Mesendoderm (in vitro differentiated cells): ENCODE measurements at places on chromosomes 2 and 18.

DNA sequence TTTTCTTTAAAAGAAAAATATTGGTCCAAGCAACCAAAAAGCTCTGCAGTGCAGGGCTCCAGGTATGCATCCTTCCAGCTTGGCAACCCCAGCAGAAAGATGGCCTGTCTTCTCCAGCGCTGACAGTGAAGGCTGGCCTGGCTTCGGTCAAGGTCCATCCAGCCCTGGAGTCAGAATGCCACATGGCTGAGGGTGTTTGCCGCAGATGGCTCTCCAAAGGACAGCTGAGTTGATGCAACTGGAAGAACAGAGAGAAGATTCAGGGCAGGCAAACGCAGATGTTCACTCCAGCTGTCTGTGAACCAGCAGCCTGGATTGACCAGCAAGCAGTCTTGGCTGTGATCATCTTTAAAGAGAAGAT is 51.4 kb downstream of the MARCO start:
- no peak overlapping the region for H3K4me3 ChIP-seq
- H3K27ac ChIP-seq, result no peak overlapping the region
- no peak for DNase-seq
- no peaks in the 10 kb centered on the region for H3K4me1 ChIP-seq

DNA sequence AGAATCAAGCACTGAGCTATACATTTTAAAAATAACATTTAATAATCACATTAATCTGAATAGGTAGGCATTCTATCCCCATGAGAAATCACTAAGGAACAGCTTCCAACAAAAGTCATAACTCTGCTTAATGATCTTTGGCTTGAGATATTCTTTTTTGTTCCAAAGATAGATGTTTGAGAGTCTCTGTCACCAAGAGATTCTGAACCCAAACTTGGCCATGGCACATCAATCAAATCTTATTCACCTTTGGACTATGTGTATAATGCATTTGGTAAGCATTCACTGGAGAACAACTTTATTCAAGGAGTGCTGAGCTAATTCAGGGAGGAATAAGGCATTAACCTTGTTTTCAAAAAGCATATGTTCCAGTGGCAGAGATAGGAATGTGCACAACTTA is 743.3 kb downstream of the SLC4A3 start:
- no peak overlapping the region for H3K4me3 ChIP-seq
- H3K36me3 ChIP-seq, result no peaks in the 10 kb centered on the region
- H3K4me1 ChIP-seq, result no peaks in the 10 kb centered on the region
- no peaks in the 10 kb centered on the region for H3K27me3 ChIP-seq

- H3K36me3 ChIP-seq, result no peaks in the 10 kb centered on the region
- no peaks in the 10 kb centered on the region for H3K27me3 ChIP-seq
- no peak for DNase-seq
- no peaks in the 10 kb centered on the region for H3K4me1 ChIP-seq
- no peak overlapping the region for H3K27ac ChIP-seq
- no peak overlapping the region for H3K4me3 ChIP-seq
Measured at GRCh38 chr2:195824478-195824877, 167.5 kb downstream of the SLC39A10 start.

DNA sequence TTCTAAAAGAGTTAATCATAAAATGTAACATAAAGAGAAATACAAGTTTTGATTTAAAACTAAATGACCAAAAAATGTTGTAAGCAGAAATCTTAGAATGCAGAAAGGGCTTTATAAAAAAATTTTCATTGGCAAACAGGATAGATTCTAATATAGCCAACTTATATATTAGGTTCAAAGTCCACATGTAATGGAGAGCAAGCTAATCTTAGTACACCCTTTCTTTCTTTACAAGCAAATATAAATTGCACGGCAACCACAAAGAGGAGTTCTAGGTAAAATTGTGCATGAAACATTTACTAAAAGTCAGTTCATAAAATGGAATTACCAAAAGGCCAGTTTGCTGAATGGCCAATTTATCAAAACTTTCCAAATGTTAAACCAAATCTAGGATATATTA is 130.6 kb downstream of the NOL4 start:
- DNase-seq, result no peak
- no peak overlapping the region for H3K27ac ChIP-seq
- no peak overlapping the region for H3K4me3 ChIP-seq
- H3K27me3 ChIP-seq, result no peaks in the 10 kb centered on the region

GRCh38 chr2:3108105-3108504 is 269.5 kb downstream of the EIPR1 start:
- H3K36me3 ChIP-seq, result no peaks in the 10 kb centered on the region
- no peak for DNase-seq
- H3K4me3 ChIP-seq, result no peak overlapping the region
- H3K4me1 ChIP-seq, result peaks cover 2% of the 10 kb centered on the region
- no peaks in the 10 kb centered on the region for H3K27me3 ChIP-seq

DNA sequence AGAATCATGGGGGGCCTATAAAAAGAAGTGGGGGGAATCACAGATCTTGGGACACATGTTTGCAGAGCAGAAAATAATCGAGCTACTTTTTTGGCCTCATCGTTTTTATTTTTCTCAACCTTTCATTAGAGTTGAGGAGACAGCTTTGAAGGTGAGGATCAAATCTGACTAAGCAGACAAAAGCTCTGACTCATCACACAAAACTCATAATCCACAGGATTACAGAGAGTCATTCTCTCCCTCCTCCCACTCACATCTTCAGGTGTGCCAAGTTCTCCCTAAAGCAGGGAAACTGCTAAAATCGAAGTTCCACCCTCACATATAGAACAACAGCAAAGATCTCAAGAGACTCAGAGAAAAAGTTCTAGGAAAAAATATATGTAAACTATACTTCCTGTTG is 15.6 kb downstream of the BAZ2B start:
- H3K27ac ChIP-seq, result no peak overlapping the region
- no peaks in the 10 kb centered on the region for H3K4me1 ChIP-seq
- H3K27me3 ChIP-seq, result no peaks in the 10 kb centered on the region
- no peak overlapping the region for H3K4me3 ChIP-seq

DNA sequence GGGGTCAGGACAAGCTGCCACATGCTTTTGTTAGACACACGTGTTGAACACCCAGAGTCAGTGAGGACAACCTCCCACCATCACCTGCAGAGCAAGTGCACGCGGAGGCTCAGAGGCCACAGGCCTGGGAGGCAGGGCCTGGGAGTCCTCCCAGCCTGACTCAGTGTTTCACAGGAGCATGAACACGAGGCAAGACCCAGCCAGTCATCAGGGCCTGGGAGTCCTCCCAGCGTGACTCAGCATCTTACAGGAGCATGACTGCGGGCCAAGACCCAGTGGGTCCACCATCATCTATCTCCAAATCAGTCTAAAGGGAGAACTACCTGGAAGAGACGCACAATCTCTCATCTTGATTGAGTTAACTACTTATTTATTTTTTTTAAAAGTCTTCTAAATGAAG is 112.6 kb upstream of the PXDN start:
- no peak overlapping the region for H3K27ac ChIP-seq
- no peaks in the 10 kb centered on the region for H3K4me1 ChIP-seq
- DNase-seq, result peak; percentile 53
- no peaks in the 10 kb centered on the region for H3K27me3 ChIP-seq

DNA sequence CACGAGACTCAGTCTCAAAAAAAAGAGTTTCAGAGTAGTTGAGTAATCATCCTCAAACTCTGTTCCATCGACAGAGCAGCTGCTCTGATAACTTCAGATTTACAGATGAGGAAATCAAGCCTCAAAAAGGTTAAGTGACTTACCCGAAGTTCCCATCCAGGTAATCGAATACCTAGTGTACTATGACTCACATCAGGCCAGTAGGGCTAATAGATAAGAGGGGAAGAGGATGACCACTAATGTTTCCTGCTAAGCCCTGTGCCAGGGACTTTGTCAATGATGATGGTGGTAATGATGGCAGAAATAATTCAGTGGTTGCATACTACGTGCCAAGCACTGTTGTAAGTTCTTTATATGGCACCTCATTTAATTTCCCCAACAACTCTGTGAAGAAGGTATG is 80.9 kb downstream of the PLB1 start:
- no peaks in the 10 kb centered on the region for H3K36me3 ChIP-seq
- no peak for DNase-seq
- H3K4me3 ChIP-seq, result no peak overlapping the region
- no peaks in the 10 kb centered on the region for H3K27me3 ChIP-seq
- H3K27ac ChIP-seq, result no peak overlapping the region
- no peaks in the 10 kb centered on the region for H3K4me1 ChIP-seq

DNA sequence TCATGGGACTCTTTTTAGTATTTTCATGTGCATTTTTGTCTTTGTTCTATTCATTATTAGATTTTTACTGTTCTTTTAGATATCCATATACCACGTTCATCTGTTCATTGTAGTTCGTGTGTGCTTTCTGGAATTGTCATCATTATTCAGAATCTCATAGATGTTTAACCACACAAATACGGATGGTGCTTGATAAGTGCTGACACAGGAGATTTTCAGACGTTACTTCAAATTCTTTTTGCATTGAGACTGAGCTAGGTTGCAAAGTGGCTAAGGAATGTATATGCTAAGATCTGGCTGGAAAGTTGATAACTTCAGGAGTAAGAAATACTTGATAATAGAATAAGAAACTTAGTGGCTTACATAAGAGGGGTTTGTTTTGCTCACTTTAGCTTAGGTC is 153.6 kb downstream of the CTNNA2 start:
- no peak for DNase-seq
- H3K27ac ChIP-seq, result no peak overlapping the region
- no peak overlapping the region for H3K4me3 ChIP-seq
- H3K27me3 ChIP-seq, result no peaks in the 10 kb centered on the region

GRCh38 chr2:28981620-28982376 is 700 bp downstream of the TOGARAM2 start:
- no peak for DNase-seq
- H3K4me3 ChIP-seq, result no peak overlapping the region
- no peak overlapping the region for H3K27ac ChIP-seq
- H3K27me3 ChIP-seq, result no peaks in the 10 kb centered on the region
- no peaks in the 10 kb centered on the region for H3K4me1 ChIP-seq

GRCh38 chr18:80103231-80103630 is 5.8 kb upstream of the ADNP2 start:
- no peak for DNase-seq
- H3K4me1 ChIP-seq, result peaks cover 14% of the 10 kb centered on the region
- H3K27ac ChIP-seq, result no peak overlapping the region
- H3K36me3 ChIP-seq, result no peaks in the 10 kb centered on the region
- H3K4me3 ChIP-seq, result no peak overlapping the region

GRCh38 chr2:182101263-182101662 is 115.6 kb downstream of the PPP1R1C start:
- H3K27me3 ChIP-seq, result no peaks in the 10 kb centered on the region
- no peaks in the 10 kb centered on the region for H3K4me1 ChIP-seq
- DNase-seq, result peak; percentile 49
- no peaks in the 10 kb centered on the region for H3K36me3 ChIP-seq

DNA sequence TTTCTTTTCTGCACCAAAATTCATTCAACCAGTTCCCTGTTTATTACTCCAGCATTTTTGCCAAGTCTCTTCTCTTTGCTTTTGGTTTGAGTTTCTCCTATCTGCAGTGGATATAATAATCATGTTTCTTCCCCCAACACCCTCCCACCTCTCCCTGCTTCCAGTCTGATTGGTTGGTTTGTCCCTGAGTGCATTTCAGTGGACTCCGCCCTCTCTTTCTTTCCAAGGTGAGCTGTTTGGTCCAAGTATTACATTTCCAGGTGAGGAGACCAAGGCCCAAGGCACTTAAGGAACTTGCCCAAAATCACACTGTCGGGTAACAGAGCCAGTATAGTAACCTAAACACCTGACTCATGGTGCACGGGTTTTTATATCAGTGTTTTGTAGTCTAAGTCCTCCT is 17.7 kb downstream of the MRO start:
- H3K27ac ChIP-seq, result no peak overlapping the region
- peaks cover 6% of the 10 kb centered on the region for H3K4me1 ChIP-seq
- H3K4me3 ChIP-seq, result no peak overlapping the region
- no peaks in the 10 kb centered on the region for H3K36me3 ChIP-seq

DNA sequence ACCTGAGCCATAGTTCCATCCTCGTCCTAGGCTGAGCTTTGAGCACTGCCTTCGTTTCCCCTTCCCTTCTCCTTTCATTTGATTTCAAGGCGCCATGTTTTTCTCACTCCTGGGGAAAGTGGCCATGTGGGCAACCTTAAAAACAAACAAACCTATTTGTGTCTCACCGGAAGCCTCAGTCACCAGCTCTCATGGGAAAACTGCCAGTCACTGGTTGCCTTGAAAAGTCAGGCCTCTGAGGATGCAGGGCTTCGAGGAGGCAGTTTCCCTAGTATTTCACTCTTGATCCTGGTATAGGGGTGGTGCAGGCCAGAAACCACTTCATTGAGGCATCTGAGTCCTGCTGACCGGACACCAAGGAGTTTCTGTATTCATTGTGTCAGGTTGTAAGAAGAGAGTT is 59.2 kb upstream of the TRIB2 start:
- no peak for DNase-seq
- no peak overlapping the region for H3K27ac ChIP-seq
- H3K36me3 ChIP-seq, result no peaks in the 10 kb centered on the region
- no peak overlapping the region for H3K4me3 ChIP-seq
- no peaks in the 10 kb centered on the region for H3K27me3 ChIP-seq

DNA sequence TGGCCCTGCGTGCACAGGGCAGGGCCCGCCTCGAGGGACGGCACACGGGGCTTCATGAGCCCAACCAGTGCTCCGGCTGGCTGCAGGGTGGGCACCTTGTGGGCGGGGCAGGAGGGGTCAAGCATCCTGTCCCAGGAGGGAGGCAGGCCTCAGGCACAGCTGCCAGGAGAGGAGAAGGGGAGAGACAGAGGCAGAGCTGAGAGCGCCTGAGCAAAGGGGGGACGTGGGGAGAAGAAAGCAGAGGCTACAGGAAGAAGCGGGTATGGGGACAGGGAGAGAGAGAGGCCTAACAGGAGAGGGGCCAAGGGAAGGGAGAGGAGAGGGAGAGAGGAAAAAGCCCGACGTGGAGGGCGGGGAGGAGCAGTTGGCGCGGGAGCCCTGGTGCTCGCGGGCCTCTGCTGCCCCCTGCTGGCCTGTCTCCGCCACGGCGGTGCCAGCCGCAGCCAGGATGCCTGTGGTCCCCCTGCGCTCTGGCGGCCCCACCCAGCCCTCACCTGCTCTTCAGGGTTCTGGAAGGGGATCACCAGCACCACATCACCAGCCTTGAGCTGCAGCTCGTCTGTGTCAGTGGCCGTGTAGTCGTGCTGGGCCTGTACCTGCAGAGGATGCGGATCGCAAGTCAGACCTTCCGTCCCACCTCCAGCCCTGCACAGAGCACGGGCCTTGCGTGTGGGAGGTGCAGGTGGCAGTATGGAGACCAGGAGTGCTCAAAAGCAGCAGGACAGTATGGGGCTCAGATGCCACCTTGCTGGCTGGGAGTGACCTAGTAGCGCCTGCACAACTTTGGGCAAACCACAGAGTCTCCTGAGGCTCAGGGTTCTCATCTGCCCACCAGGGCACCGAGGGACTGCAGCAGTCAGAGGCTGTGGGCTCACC is 56.8 kb downstream of the BIN1 start:
- no peak overlapping the region for H3K4me3 ChIP-seq
- no peaks in the 10 kb centered on the region for H3K4me1 ChIP-seq
- H3K36me3 ChIP-seq, result no peaks in the 10 kb centered on the region
- H3K27ac ChIP-seq, result no peak overlapping the region
- DNase-seq, result peak; percentile 74
- no peaks in the 10 kb centered on the region for H3K27me3 ChIP-seq

GRCh38 chr2:137747509-137747908 is 216.8 kb upstream of the HNMT start:
- H3K4me3 ChIP-seq, result no peak overlapping the region
- H3K27ac ChIP-seq, result no peak overlapping the region
- H3K36me3 ChIP-seq, result no peaks in the 10 kb centered on the region
- DNase-seq, result no peak

GRCh38 chr18:44713435-44713834 is 32.7 kb downstream of the SETBP1 start:
- no peak for DNase-seq
- H3K4me3 ChIP-seq, result no peak overlapping the region
- peaks cover 9% of the 10 kb centered on the region for H3K4me1 ChIP-seq
- H3K27ac ChIP-seq, result no peak overlapping the region
